ENCODE measurements at places on chromosomes 2 and 18.
A peak's percentile ranks its signal among the peaks of the same experiment; 100 is the strongest.

GRCh38 chr2:168181825-168182224, 65.6 kb downstream of the STK39 start:
- no peak for DNase-seq

- DNase-seq: no peak
These were observed 74.6 kb downstream of the COX7A2L start for GRCh38 chr2:42286268-42286946.

- DNase-seq: peak; percentile 28
These were observed 7.1 kb upstream of the KLF11 start for GRCh38 chr2:10036095-10036884.

- peak; percentile 44 for DNase-seq
These were observed 806 bp downstream of the ZNF407 start for GRCh38 chr18:74598350-74599001.

- no peak for DNase-seq
These were observed 25.5 kb downstream of the MARCHF4 start for GRCh38 chr2:216346781-216347180.

DNA sequence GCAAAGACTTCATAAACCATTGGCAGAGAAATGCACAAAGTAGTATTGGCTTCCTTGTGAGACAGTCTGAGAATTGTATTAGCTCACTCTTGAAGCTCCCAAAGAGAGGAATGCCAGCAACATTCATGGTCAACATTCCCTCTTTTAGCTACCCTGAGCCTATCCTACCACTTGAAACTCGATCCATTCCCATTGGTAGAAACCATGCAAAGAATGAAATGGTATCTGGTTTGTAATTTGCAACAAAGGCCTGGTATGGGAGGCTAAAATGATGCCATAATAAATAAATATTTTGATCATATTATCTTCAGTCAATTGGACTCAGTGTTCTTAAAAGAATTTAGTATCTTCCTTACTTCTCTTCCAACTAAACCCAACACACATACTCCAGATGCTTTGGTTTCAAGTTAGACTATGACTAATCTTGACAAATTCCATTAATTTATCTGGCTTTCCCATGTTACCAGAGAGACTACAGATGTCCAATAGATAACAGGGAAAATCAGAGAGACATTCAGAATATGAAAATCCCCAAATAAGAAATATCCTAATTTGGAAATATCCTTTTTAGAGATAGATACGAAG, 102.9 kb downstream of the DHRS9 start:
- no peak for DNase-seq

DNA sequence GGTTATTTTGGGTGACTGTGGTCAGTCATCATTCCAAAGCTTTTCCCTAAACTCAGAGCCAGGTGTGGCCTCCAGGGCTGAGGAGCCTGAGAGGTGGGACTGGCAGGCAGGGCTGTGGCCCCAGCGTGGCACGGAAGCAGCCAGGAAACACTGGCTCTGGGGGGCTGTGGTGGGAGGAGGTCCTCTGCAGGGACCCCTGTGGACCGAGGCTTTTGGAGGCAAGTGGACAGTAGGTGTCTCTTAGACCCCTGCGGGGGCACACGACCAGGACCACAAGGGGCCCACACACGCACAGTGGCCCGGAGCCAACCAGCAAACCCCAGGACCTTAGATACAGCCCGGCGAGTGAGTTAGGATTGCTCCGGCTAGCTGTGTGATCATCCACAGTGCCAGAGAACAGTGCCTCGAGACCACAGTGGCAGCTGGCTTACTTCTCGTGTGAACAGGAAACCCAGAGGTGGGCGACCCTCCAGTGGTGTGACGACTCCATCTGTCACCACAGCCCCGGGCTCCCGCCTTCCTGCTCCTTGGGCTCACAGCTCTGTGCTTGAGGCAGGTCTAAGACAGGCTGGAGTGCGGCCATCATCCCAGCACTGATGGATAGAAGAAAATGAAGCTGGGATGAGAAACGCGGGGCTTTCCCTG, 1.6 kb upstream of the RTP5 start:
- DNase-seq: no peak
